ENCODE measurements at places on chromosomes 3 and 15. TPM values are rescaled to one million over a fixed set of nuclear protein-coding genes. Genes with fewer than 3 reads are reported as not detected.

The SERPINI1 gene
- total RNA-seq: 25.3 TPM

The CDV3 gene
- 155 TPM for total RNA-seq

The SEMA4B gene
- total RNA-seq: 3.2 TPM

The VIPR1 gene
- total RNA-seq: not detected

The NR2F2 gene
- total RNA-seq: 5.9 TPM

The DGKG gene
- not detected for total RNA-seq

The ZNF639 gene
- total RNA-seq: 68.0 TPM

The GMPS gene
- 71.7 TPM for total RNA-seq

The MOBP gene
- not detected for total RNA-seq

The GOLGA8J gene
- not detected for total RNA-seq

The DLL4 gene
- not detected for total RNA-seq

DNA sequence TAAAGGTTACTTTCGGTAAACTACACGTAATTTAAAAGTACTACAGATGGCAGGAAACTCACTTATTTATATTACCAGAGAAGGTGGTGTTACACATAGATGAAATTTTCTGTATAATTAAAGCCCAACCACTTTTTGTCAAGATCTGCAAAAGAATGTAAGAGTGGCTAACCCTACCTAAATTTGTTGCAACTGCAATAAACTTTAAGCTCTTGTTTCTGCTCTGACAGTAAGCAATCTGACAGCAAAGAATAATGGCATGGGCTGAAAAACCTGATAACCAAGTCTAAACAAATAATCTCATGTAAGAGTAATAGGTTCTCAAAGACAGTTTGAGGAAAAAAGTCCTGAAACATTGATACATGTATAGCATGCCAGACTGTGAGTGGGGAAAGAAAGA, 897.3 kb downstream of the TUSC7 start:
- no peak overlapping the region for H3K4me3 ChIP-seq
- H3K27me3 ChIP-seq: no peaks in the 10 kb centered on the region
- no peak overlapping the region for H3K27ac ChIP-seq
- H3K36me3 ChIP-seq: no peaks in the 10 kb centered on the region

DNA sequence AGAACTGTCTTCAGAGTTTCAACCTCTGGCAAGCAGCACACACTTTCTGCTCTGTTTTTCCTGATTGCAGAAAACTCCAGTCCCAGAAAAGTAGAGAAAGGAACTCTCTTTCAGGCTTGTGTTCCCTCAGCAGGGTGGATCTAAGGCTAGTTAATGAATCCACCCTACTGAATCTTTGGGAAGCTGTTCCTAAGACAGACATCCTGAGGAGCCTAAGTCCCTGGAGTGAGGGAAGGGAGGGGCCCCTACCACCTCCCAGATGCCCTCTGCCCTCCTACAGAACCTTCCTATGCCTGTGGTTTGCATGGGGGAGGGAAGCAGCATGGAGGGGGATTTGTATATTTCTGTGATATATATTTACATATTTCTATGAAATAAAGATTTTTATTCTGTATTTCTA, 124.4 kb downstream of the ANO10 start:
- no peaks in the 10 kb centered on the region for H3K27me3 ChIP-seq
- no peaks in the 10 kb centered on the region for H3K36me3 ChIP-seq
- peak overlapping the region; percentile 23 for H3K27ac ChIP-seq

DNA sequence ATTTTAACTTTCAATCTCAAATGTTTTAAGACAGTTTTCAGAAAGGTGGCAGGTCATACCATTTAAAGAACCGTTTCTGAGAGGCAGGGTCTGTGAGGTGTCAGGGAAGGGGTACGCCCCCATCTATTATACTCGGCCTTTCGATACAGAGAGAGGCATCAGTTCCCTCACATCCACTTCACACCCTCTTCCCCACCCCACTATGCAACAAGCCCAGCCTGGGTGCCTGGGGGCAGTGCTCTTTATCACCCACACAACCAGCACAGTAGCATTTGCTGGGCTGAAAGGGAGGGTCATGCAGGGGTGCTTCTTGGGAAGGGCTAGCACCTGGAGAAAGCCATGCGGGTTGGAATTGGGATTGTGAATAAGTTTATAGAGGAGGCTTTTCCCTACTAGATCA, 56.0 kb upstream of the KCNMB2 start:
- H3K36me3 ChIP-seq: no peaks in the 10 kb centered on the region
- no peak for DNase-seq
- peaks cover 7% of the 10 kb centered on the region for H3K27me3 ChIP-seq

GRCh38 chr3:177351757-177352158, 154.5 kb upstream of the TBL1XR1 start:
- H3K4me3 ChIP-seq: no peak overlapping the region
- H3K4me1 ChIP-seq: peaks cover under 1% of the 10 kb centered on the region
- H3K36me3 ChIP-seq: no peaks in the 10 kb centered on the region
- H3K27ac ChIP-seq: no peak overlapping the region
- DNase-seq: no peak

DNA sequence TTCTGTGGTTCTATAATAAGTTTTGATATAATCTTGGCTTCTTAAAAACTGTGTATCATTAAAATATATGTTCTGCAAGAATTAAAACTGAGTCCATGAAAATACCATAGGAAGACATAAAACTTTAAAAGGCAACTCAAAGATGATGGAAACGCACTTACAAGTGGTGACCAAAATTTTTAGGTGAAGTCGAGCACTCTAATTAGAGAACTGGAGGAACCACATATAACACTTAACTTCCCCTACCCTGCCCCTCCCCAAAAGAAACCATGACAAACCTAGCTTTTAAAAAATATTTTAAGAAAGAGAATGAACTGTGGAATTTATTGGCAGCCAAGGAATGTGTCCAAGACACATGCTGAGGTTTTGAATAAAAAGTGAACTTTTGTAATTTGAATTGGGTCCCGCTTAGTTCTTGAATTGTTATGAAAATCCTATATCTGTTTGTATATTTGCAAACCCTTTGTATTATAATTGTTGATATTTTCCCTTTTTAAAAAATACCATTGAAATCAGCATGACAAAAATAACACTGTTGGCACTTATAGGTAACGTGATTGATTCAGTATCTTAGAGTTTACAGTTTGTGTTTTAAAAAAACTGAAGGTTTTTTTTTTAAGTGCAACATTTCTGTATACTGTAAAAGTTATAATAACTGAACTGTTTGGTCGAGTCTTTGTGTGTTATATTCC, 7.7 kb downstream of the NR2F2 start:
- peak overlapping the region; percentile 99 for H3K4me3 ChIP-seq
- H3K36me3 ChIP-seq: peaks cover 50% of the 10 kb centered on the region
- DNase-seq: no peak
- H3K4me1 ChIP-seq: peaks cover 40% of the 10 kb centered on the region
- H3K27me3 ChIP-seq: no peaks in the 10 kb centered on the region

GRCh38 chr3:135149707-135150681, 354.9 kb downstream of the EPHB1 start:
- H3K4me1 ChIP-seq: no peaks in the 10 kb centered on the region
- no peak overlapping the region for H3K4me3 ChIP-seq
- no peak overlapping the region for H3K27ac ChIP-seq
- no peak for DNase-seq

- no peak for DNase-seq
- no peaks in the 10 kb centered on the region for H3K36me3 ChIP-seq
- H3K27me3 ChIP-seq: no peaks in the 10 kb centered on the region
- H3K4me1 ChIP-seq: no peaks in the 10 kb centered on the region
Measured at GRCh38 chr3:192577271-192577670, 150.1 kb downstream of the FGF12 start.

DNA sequence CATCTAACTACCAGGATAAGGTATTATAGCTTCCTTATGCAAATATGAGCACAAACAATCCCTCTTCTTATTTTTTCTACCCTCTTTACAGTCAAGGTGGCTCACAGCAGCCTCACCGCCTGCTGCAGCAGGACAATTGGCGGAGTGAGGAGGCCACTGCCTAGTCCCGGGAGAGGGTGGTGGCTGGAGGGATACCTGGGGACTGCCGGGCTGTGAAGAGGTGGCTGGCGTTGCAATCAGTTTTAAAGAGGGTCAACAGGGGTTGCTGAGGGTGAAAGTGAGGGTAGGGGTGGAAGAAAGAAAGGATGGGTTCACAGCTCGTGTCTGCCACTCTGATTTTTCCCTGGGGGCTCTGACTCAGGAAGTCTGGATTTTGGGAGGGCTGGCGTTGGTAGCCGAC, 105.1 kb upstream of the SLC6A6 start:
- H3K4me1 ChIP-seq: peaks cover 14% of the 10 kb centered on the region
- no peak for DNase-seq
- H3K36me3 ChIP-seq: no peaks in the 10 kb centered on the region
- peaks cover 7% of the 10 kb centered on the region for H3K27me3 ChIP-seq
- H3K4me3 ChIP-seq: no peak overlapping the region

DNA sequence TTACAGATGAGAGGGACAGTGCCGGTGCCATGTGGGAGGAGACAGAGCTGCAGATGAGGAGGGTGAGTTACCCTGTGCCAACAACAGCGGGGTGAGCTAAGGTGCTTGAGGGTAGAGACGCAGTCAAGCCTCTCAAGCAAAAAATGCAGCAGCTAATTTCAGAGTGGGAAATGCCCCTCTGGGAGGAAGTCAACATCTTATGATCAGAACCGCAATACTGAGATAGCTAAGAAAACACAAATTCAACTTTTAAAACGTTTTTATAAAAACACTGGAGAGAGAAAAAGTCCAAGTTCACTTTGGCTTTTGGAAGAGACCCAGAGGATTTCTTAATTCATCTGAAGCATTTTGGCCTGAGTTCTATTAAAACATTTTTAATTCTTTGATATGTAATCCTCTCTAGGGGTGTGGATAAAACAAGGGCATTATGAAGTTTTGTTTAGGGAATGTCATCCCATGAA, 319.2 kb downstream of the SLC9A9 start:
- H3K4me1 ChIP-seq: peaks cover 26% of the 10 kb centered on the region
- H3K27me3 ChIP-seq: no peaks in the 10 kb centered on the region
- H3K27ac ChIP-seq: no peak overlapping the region

DNA sequence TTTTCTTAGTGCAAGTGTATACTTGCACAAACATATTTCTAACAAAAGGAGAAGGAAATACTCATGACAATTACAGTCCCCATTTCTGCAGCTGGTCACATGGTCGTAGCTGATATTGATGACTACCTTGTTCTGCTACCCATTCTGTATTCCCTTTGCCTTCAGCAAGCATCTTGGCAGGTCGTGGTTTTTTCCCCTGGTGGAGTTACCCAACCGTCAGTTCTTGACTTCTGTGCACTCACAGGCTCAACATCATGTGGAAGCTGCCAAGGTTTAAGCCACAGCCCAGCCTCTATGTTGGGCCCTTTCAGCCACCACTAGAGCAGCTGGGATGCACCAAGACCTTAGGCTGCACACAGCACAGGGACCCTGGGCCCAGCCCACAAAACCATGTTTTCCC, 56.1 kb downstream of the VGLL3 start:
- H3K36me3 ChIP-seq: peaks cover 9% of the 10 kb centered on the region
- no peaks in the 10 kb centered on the region for H3K27me3 ChIP-seq
- peak overlapping the region; percentile 88 for H3K27ac ChIP-seq
- peak; percentile 58 for DNase-seq
- no peak overlapping the region for H3K4me3 ChIP-seq
- peaks cover 88% of the 10 kb centered on the region for H3K4me1 ChIP-seq

GRCh38 chr3:55198554-55198953, 270.7 kb upstream of the LRTM1 start:
- H3K4me1 ChIP-seq: peaks cover 40% of the 10 kb centered on the region
- no peaks in the 10 kb centered on the region for H3K27me3 ChIP-seq
- H3K27ac ChIP-seq: peak overlapping the region; percentile 62
- no peak overlapping the region for H3K4me3 ChIP-seq
- no peaks in the 10 kb centered on the region for H3K36me3 ChIP-seq
- DNase-seq: peak; percentile 93

DNA sequence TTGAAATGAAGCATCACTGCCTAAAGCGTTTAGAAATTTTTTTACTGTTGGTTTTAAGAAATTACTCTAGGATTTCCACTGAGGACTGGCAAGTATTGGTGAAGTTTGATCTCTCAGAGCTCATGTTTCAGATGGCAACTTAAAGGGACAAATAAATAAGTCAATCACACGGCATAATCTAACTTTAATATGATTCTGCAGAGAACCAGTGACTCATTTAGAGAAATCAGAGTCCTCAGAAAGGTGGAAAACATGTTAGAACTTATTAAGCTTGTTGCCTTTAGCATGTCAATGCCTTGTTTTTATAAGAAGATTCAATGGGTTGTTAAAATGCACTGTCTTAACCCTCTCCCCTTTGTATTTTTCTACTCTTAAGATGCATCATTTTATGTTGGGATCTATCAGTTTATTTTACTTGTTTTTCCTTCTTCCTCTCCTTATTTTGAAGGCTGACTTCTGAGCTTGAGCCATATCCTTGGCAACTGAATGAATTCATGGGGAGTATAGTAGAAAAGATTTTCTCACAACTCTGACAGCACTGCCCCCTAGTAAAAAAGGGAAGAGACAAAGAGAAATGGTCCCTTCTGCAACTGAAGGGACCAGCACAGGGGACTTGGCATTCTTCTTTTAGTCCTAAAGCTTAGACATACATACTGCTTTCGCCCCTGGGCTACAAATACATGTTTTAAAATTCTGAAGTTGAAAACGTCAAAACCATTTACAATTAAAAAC, 431.2 kb downstream of the LPP start:
- H3K4me3 ChIP-seq: peak overlapping the region; percentile 54
- no peaks in the 10 kb centered on the region for H3K27me3 ChIP-seq
- peak; percentile 35 for DNase-seq
- H3K4me1 ChIP-seq: peaks cover 24% of the 10 kb centered on the region

- H3K4me1 ChIP-seq: no peaks in the 10 kb centered on the region
- H3K27me3 ChIP-seq: peaks cover 15% of the 10 kb centered on the region
- no peaks in the 10 kb centered on the region for H3K36me3 ChIP-seq
- no peak overlapping the region for H3K27ac ChIP-seq
- no peak overlapping the region for H3K4me3 ChIP-seq
- peak; percentile 0 for DNase-seq
Measured at GRCh38 chr3:19148768-19149091, 420 bp downstream of the KCNH8 start.

DNA sequence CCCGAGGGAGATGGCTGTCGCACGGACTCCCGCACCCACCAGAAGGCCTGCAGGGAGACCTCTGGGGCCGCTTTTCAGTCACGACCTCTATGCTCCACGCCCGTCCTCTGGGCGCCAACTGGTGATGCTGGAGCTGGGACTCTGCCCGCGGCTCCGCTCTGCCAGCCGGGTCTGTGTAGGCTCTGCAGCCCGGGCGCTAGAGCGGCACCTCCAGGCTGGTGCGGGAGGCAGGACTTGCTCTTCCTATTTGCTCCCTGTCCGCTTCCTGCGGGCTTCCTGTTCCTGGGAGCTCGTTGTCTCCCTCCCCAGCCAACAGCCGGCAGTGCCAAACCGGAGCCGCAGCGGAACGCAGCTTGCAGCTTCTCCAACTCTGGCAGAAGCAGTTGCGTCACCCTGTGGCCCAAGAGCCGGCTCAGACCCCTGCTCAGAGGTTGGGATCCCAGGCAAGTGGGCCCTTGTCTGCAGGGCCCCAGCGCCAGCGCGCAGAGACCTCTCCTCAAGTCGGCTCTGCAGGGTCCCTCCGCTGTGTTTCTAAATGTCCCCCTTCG, 285.9 kb downstream of the XXYLT1 start:
- peak; percentile 89 for DNase-seq
- peaks cover 12% of the 10 kb centered on the region for H3K27me3 ChIP-seq
- no peak overlapping the region for H3K27ac ChIP-seq
- H3K4me1 ChIP-seq: no peaks in the 10 kb centered on the region
